ENCODE measurements at places on chromosomes 3 and 15.
A peak's percentile ranks its signal among the peaks of the same experiment; 100 is the strongest.

DNA sequence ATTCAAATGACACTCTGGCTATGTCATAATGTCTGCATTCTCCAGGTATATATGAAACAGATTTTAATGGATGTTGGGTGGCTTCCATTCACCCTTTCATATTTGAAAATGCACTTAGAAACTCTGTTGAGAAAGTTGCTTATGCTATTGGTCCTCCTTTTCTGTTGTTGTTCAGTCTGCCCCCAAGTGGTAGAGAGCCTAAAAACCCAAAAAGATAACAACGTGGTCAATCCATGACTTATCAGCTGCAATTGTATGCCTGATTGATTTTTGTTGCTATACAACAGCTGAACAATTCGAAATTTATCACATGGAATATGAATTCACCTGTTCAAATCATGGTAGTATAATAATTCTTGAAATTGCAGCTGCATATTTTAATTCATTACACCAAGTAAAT lies 279.8 kb downstream of the ROBO2 start:
- no peaks in the 10 kb centered on the region for H3K36me3 ChIP-seq
- no peak for DNase-seq
- H3K4me1 ChIP-seq: no peaks in the 10 kb centered on the region
- no peaks in the 10 kb centered on the region for H3K27me3 ChIP-seq

DNA sequence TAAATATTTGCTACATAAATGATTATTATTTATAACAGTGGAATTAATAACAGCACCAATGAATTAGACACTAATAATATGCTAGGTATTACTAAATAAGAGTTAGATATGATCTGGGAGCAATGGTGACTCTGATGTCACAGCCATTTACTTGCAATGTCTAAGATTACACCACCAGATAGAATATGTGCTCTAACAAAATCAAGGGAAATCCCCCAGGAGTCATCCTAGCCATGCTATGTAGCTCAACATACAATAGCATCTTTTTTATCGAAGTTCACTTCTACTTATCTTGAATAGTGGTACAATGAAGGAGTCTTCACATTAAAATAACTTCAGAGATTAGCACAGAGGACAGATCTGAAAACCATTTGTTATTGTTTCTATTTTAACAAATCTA lies 154.0 kb downstream of the FMN1 start:
- H3K4me1 ChIP-seq: no peaks in the 10 kb centered on the region
- H3K36me3 ChIP-seq: no peaks in the 10 kb centered on the region
- no peak overlapping the region for H3K27ac ChIP-seq
- no peaks in the 10 kb centered on the region for H3K27me3 ChIP-seq

DNA sequence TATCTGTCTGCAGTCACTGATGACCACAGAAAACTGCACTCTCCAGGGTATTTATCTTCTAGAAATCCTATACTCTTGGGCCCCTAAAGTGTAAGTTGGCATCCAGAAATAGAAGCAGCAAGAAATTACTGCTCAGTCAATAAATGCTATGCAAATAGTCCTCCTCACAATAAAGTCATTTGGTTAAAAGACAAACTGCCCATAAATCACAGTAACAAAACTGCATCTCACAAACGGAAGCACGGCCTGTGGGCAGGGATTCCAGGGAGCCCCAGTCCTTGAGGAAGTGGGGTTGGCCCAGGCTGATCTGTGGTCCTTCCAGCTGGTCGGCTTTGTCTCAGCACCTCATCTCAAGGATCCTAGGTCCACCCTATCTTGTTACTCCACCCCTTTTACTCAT lies 29.7 kb upstream of the SPATA12 start:
- no peak overlapping the region for H3K27ac ChIP-seq
- no peak overlapping the region for H3K4me3 ChIP-seq
- H3K36me3 ChIP-seq: no peaks in the 10 kb centered on the region
- no peak for DNase-seq

GRCh38 chr15:51724673-51725072 lies 12.8 kb downstream of the LYSMD2 start:
- H3K4me1 ChIP-seq: peaks cover 41% of the 10 kb centered on the region
- H3K4me3 ChIP-seq: no peak overlapping the region
- no peaks in the 10 kb centered on the region for H3K27me3 ChIP-seq

DNA sequence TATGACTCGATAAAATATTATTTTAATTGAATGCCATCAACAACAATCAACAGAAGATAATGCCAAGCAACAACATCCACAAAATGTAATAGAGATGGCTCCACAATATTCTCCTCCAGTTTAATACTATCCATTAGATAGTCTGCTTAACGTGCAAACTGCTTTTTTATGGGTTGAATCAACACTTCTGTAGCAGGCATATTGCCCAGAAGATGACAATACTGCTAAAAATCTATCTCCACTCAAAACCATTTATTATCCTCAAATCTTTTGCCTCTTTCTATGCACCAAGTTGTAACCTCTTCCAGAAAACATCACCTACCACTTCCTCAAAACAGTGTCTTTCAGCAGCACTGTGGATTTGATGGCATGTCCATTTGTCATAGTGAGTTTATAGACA lies 295.7 kb upstream of the LMCD1 start:
- no peak overlapping the region for H3K27ac ChIP-seq
- H3K27me3 ChIP-seq: no peaks in the 10 kb centered on the region
- no peaks in the 10 kb centered on the region for H3K36me3 ChIP-seq
- DNase-seq: no peak
- no peaks in the 10 kb centered on the region for H3K4me1 ChIP-seq

DNA sequence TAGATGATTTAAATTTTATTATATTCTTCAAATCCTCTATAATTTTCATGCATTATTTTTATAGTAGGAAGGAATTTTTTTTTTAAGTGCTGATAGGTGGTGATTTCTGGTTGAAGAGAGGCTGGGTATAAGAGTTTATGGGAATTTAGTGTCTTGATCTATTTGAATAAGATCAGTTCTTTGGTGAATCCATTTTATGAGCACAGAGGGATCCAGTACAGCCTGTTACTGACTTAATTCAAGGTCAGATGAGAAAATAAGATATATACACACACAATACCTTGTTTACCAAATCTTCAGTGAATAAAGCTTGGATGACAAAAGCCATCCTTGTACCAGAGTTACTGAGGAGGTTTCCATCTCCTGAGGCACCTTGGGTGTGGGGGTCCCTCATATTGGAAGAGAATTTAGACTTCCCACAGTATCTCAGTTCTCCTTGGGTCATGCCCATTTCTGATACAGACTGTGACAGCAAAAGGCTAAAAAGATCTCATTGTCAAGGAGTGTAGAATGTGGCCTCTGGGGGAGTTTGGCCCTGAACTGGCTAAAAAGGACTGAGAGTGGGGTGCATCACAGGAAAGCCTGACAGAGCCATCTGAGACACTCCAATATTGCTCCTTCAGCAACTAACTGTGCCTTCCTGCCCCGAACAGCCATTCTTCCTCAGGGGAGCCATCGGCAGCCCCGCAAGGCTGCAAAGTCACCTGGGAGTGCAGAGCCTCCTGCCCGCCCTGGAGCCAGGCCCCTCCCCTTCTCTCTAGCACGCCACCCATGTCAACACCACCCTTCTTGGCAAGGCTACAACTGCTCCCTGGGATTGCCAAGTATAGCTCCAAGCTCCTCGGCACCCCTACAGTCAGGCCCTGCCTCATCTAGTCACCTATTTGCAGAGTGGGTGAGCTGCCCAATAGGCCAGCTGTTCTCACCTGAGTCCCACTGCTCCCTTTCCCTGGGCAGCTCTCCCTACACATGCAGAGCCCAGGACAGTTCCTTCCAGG lies 43.1 kb upstream of the HACD2 start:
- no peak overlapping the region for H3K4me3 ChIP-seq
- H3K27me3 ChIP-seq: no peaks in the 10 kb centered on the region
- DNase-seq: no peak
- H3K27ac ChIP-seq: no peak overlapping the region
- H3K4me1 ChIP-seq: no peaks in the 10 kb centered on the region

DNA sequence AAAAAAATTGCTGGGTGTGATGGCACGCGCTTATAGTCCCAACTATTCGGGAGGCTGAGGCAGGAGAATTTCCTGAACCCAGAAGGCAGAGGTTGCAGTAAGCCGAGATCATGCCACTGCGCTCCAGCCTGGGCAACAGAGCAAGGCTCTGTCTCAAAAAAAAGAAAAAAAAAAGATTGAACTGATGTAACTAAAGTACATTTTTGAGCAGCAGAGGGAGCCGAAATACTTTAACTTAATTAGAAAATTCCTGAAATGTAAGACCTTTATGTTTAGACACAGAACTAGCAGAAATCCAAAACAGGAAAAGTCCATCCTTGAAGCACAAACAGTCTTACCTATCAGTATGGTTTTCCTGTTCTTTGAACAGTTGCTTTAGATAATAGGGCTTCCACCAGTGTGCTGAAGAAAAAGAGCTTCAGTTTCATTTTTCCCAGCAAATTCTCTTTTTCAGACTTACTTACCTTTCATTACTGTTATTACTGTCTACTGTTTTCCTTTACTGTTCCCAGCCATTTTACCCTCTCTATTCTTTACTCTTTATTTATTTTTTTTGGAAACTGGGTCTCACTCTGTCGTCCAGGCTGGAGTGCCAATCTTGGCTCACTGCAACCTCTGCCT lies 33.4 kb upstream of the ZNF609 start:
- H3K36me3 ChIP-seq: peaks cover 9% of the 10 kb centered on the region
- no peak for DNase-seq
- peaks cover 48% of the 10 kb centered on the region for H3K4me1 ChIP-seq
- no peak overlapping the region for H3K4me3 ChIP-seq
- no peaks in the 10 kb centered on the region for H3K27me3 ChIP-seq
- H3K27ac ChIP-seq: no peak overlapping the region

DNA sequence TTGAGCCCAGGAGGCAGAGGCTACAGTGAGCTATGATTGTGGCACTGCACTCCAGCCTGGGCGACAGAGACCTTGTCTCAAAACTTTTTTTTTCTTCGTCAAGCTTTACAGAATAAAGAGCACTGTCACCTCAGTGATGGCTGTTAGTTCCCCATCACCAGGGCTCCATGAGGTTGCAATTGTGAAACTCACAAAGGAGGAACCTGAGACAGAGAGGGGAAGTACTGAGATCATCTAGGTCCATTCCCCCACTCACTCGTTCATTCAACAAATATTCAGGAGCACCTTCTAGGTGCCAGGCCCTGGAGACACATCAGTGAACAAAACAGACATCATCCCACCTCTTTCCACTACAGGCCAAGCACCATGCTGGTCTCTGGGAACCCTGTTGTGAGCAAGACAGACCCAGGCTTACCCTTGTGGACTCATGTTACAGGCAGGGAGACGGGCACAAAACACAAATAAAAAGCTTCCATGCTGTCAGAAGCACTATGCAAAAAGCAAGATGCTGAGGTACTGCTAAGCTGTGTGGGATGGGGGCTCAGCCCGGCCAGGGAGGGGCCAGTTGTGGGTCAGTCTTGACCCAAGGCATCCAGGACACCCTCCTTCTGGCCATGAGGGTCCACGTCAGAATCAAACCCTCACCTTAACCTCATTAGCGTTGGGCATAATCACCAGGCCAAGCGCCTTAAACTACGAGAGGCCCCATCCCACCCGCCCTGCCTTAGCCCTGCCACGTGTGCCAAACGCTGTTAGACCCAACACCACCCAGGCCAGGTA lies 2.1 kb upstream of the RHO start:
- no peak overlapping the region for H3K4me3 ChIP-seq
- no peaks in the 10 kb centered on the region for H3K27me3 ChIP-seq
- no peak overlapping the region for H3K27ac ChIP-seq
- no peak for DNase-seq
- H3K36me3 ChIP-seq: no peaks in the 10 kb centered on the region

- H3K4me1 ChIP-seq: peaks cover 14% of the 10 kb centered on the region
- peaks cover 18% of the 10 kb centered on the region for H3K36me3 ChIP-seq
- no peak overlapping the region for H3K27ac ChIP-seq
- no peak for DNase-seq
Observed at GRCh38 chr3:149015393-149015792, 24.1 kb downstream of the GYG1 start.

- H3K27ac ChIP-seq: no peak overlapping the region
- H3K27me3 ChIP-seq: no peaks in the 10 kb centered on the region
- no peak for DNase-seq
- H3K4me1 ChIP-seq: no peaks in the 10 kb centered on the region
Observed at GRCh38 chr3:11538581-11538980, 105.1 kb downstream of the VGLL4 start.

DNA sequence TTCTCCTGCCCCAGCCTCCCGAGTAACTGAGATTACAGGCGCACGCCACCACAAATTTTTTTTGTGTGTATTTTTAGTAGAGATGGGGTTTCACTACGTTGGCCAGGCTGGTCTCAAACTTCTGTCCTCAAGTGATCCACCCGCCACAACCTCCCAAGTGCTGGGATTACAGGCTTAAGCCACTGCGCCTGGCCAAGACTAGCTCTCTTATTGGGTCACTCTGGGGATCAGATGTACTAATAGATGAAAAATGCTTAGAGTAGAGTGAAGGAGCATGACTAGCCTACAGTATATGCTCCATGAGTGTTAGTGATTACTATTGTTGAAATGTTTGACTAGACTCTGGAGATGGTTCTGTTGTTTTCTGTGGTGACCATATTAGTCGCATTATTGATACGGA lies 21.8 kb downstream of the RARB start:
- H3K27ac ChIP-seq: no peak overlapping the region
- H3K27me3 ChIP-seq: no peaks in the 10 kb centered on the region
- H3K36me3 ChIP-seq: no peaks in the 10 kb centered on the region
- no peaks in the 10 kb centered on the region for H3K4me1 ChIP-seq
- DNase-seq: no peak

GRCh38 chr3:57840473-57840872 lies 84.4 kb downstream of the SLMAP start:
- H3K4me1 ChIP-seq: no peaks in the 10 kb centered on the region
- H3K4me3 ChIP-seq: no peak overlapping the region
- H3K27me3 ChIP-seq: no peaks in the 10 kb centered on the region
- no peak for DNase-seq

DNA sequence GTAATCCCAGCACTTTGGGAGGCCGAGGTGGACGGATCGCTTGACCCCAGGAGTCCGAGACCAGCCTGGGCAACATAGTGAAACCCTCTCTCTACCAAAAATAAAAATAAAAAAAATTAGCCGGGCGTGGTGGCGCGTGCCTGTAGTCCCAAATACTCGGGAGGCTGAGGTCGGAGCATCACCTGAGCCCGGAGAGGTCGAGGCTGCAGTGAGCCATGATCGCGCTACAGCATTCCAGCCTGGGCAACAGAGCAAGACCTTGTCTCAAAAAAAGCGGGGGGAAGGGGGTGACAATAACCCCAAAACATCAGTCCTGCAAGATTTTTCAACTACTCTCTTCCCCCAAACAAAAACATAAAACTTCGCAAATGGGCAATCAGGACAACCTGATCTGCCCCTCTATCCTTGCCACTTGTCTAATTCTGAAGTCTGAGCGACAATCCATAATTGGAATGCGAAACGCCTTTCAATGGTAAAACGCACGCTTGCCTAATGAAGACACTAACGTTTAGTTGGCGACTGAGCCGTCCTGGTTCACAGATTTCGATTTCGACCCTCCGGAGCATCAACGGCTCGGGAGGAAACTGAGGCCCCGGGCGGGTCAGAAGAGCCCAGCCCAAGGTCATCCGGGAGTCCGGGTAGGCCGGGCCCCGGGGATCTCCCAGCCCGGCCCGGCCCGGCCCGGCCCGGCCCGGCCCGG lies 868 bp downstream of the BTBD1 start:
- no peak for DNase-seq
- H3K4me3 ChIP-seq: peak overlapping the region; percentile 78
- peaks cover 50% of the 10 kb centered on the region for H3K4me1 ChIP-seq
- peak overlapping the region; percentile 88 for H3K27ac ChIP-seq
- H3K36me3 ChIP-seq: no peaks in the 10 kb centered on the region
